Stimulated activated CD4-positive, alpha-beta T cell treated with anti-CD3 and anti-CD28 coated beads, TNF-alpha, amount 100 ng/mL, for 24 hours (primary cell): ENCODE measurements at places on chromosomes 7 and 10.

- no peak for DNase-seq
Measured at GRCh38 chr7:151717415-151717814, 159.5 kb downstream of the PRKAG2 start.

GRCh38 chr7:144812379-144813283, 23.2 kb downstream of the TPK1 start:
- DNase-seq, result no peak

- no peak for DNase-seq
Measured at GRCh38 chr7:106629516-106629915, 31.4 kb downstream of the CCDC71L start.

- no peak for DNase-seq
Measured at GRCh38 chr10:12208460-12208859, 12.5 kb downstream of the CDC123 start.

- no peak for DNase-seq
Measured at GRCh38 chr10:34281661-34282582, 533.2 kb downstream of the PARD3 start.

GRCh38 chr7:79410345-79410744, 43.1 kb downstream of the MAGI2 start:
- DNase-seq, result no peak

- no peak for DNase-seq
Measured at GRCh38 chr7:120110169-120110568, 162.8 kb upstream of the KCND2 start.
